ENCODE measurements at places on chromosomes 6 and 20.
A peak's percentile ranks its signal among the peaks of the same experiment; 100 is the strongest.

- DNase-seq: no peak
These were observed 35.9 kb downstream of the FOXC1 start for GRCh38 chr6:1645466-1646185.

GRCh38 chr6:39282774-39283173, 31.4 kb downstream of the KCNK17 start:
- no peak for DNase-seq

GRCh38 chr6:88165844-88166492, at the start of gene CNR1:
Gene CNR1 (minus strand): TSS chr6:88166347. CDS start chr6:88145274, 21,073 bp downstream.
- DNase-seq: no peak

- no peak for DNase-seq
These were observed 75.6 kb downstream of the CNBD2 start for GRCh38 chr20:36043892-36044515.

GRCh38 chr20:12455148-12455547, 537.5 kb downstream of the BTBD3 start:
- no peak for DNase-seq

DNA sequence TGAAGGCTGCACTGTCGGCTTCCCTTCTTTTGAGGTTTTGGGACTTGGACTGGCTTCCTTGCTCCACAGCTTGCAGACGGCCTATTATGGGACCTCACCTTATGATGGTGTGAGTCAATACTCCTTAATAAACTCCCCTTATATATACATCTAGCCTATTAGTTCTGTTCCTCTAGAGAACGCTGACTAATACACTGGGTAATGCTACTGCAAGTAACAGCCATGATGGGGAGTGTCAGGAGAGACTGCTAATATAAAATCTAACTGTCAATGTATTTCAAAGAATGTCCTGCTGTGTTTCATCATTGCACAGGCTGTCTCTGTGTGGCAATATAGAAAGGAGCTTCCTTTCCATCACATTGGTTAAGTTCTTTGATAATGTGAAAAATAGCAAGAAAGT, 57.7 kb upstream of the UST start:
- no peak for DNase-seq

DNA sequence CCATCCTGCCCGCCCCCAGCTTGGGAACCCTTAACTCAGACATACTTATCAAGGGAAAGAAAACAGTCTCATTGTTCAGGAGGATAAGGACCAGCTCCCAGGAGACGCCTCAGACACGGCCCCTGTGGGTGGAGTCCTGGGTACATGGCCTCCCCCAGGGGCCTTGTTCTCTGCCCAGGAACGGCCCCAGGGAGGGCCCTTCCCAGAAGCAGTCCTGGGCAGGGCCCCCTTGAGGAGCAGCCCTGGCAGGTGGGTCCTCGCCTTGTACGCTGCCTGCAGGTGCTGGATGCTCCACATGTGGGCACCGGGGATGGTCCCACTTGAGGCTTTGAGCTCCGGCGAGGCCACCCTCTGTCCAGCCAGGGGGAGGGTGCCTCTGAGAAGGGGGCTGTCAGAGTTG, 4.5 kb upstream of the GATA5 start:
- no peak for DNase-seq

- no peak for DNase-seq
These were observed 15.1 kb downstream of the PTPRA start for GRCh38 chr20:2888224-2888955.

DNA sequence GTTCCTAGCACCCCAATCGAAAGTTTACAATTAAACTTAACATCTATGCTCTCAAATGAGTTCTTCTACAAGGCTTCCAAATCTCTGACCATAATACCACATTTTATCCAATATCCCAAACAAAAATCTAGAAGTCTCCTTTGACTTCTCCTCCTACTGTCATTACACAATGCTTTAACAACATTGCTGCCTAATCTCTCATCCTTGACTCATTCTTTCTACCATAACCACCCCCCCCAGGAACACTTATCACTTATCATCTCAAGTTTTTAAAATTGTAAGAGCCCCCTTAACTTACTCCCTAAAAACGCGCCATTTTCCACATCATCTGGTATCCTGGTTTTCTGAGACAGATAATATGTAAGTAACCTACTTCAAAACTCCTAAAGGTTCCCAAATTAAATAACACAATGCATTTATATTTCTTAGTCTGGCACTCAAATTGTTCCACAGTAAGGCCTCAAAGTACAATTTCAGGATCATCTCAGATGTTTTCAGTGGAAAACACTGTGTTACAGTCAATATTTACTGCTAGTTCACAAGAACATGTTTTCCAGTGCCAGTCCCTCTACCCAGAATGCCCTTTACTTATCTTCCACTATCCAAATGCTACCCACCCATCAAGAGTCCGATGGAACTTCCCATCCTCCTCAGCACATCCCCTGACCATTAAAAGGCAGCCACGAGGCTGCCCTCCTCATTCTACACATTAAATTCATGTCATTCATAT, 308.2 kb upstream of the THEMIS start:
- DNase-seq: no peak

- no peak for DNase-seq
These were observed 637.4 kb downstream of the MMUT start for GRCh38 chr6:48825501-48826151.

- no peak for DNase-seq
These were observed 522.5 kb downstream of the EPM2A start for GRCh38 chr6:145212813-145213212.

DNA sequence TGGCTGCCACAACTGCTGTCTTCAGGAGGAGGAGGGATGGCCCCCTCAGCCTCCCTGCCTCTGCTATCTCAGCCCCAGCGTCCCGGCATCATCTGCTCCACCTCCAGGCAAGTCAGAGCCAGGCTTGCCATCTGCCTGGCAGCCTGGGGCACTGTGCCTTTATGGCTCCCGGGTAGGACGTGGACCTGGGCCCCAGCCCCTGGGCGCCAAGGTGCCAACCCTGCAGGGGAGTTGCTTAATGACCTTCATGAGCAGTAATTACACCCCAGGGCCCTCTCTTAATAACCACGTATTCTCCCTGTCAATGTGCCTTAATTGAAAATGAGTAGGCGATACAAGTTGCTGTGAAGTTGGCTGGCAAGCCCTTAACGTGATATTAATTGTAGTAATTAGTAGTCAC, 122.1 kb upstream of the MLN start:
- DNase-seq: no peak

DNA sequence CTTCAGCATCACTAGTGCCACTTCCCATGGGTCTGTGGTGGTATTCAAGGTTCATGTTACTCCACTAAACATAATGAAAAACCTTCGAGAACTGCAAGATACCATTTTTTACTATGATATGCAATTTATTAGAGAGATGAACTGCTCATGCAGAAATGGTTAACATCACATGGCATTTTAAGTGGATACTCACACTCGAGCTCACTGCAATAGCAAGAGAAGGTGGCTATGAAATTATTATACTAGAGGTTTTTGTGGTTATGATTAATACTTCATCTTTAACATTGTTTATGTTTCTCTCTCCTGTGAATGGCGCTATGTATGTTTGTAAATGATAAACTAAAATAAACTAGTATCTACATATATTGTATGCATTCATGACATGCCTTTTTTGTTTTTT, 35.1 kb downstream of the SCAF8 start:
- no peak for DNase-seq

DNA sequence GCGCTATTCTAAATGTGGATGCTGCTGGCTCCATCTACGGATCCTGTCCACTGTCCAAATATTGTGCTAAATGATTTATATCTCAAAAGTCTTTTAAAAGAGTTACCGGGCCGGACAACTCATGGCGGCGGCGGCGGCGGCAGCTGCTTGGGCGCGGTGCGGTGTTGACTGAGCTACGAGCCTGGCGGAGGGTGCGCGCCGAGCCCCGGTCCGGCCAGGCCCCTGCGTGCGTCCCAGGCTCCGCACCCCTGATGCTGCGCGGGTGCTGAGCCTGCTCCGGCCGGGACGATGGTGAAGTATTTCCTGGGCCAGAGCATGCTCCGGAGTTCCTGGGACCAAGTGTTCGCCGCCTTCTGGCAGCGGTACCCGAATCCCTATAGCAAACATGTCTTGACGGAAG, 303.4 kb downstream of the CENPW start:
- DNase-seq: no peak

DNA sequence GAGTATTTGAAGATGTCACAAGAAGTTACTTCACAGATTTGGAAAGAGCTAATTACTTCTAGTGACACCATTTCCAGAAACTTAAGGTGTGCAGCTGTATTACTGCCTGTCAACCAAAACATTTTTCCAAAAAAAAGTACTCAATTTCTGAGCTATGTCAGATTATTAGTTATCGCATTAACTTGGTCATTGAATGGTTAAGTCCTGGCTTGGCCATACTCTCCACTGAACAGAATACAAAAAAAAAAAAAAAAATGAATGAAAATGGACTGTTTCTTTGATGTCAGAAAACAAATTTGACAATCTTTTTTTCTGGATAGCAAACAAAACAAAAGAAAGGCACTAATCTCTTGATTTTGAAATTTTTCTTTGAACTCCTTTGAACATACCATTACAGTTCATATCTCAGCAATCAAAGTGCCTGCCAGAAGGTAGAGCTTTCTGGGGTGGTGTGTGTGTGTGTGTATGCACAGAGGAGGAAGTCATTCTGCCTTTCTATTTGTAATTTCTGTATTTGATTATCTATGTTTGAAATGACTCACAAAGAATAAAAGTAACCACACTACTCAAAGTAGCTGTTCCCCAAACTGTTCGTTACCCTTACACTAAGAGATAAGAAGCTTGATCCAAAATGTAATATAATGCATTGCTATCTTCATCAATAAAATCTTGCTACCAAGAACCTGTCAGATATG, 210.8 kb upstream of the FUT9 start:
- no peak for DNase-seq

- no peak for DNase-seq
These were observed 41.9 kb downstream of the EYA2 start for GRCh38 chr20:46936415-46937156.

DNA sequence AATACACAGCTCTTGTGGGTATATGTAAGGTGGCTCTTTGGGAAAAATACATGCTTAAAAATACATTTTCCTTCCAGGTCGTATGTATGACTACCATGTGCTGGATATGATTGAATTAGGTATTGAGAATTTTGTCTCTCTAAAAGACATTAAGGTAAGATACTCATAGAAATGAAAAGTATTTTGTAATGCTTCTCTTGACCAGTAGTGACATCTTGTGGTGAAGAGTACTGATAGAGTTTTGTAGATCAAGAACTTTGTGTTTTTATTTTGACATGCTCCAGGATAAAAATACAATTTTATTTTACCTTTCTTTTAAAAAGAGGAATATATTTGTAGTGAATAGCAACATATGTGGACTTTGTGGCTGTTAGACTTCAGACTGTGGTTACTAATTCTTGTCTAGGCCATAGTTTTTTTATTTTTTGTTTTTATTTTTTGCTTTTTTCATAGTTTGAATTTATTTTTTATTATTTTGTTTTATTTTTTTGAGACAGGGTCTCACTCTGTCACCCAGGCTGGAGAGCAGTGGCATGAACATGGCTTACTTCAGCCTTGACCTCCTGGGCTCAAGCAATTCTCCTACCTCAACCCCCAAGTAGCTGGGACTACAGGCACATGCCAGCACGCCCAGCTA, 17.9 kb downstream of the RPF2 start:
- no peak for DNase-seq

GRCh38 chr6:15588971-15589634, 73.7 kb downstream of the DTNBP1 start:
- no peak for DNase-seq

GRCh38 chr6:78984225-78984950, 93.7 kb downstream of the PHIP start:
- no peak for DNase-seq

GRCh38 chr6:145809211-145809610, 5.4 kb downstream of the FBXO30 start:
- no peak for DNase-seq

DNA sequence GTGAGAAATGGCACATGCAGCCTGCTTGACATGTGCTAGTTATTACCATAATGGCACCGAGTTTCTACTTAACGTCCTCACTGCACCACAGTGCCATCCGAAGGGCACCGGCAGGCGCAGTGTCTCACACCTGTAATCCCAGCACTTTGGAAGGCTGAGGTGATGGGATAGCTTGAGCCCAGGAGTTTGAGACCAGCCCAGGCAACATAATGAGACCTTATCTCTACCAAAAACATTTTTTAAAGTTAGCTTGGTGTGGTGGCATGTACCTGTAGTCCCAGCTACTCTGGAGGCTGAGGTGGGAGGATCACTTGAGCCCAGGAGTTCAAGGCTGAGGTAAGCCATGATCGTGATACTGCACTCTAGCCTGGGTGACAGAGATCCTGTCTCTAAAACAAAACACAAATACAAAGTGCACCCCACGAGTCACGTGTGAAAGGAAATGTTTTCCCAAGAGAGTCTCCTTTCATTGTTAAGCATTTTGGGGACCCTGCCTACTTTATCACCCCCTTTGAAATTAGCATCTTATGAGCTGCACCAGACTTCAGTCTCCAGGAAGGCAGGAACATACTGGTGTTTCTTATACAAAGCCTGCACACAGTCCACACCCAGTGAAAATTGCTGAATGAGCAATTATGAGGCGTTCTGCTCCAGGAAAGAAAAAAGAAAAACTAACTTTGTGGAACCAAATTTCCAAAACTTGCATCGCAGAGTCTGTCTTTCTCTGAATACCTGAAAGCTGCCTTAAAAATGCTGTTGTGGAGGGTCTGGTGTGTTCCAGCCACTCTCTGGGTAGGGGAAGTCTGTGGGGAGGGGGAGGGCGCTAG, 47.1 kb upstream of the FOXQ1 start:
- DNase-seq: no peak

- no peak for DNase-seq
These were observed 77.3 kb downstream of the GRM4 start for GRCh38 chr6:34068462-34069044.

- peak; percentile 69 for DNase-seq
These were observed at the start of gene TRIM27 for GRCh38 chr6:28923318-28924102. Gene TRIM27 (minus strand): TSS chr6:28923985. CDS start chr6:28923632, 353 bp downstream.

- no peak for DNase-seq
These were observed 263.5 kb upstream of the TAB2 start for GRCh38 chr6:149053848-149054558.

GRCh38 chr6:36230371-36230770, 33.8 kb downstream of the BRPF3 start:
- DNase-seq: no peak

- no peak for DNase-seq
These were observed 191.1 kb downstream of the PLCB4 start for GRCh38 chr20:9260027-9260426.

DNA sequence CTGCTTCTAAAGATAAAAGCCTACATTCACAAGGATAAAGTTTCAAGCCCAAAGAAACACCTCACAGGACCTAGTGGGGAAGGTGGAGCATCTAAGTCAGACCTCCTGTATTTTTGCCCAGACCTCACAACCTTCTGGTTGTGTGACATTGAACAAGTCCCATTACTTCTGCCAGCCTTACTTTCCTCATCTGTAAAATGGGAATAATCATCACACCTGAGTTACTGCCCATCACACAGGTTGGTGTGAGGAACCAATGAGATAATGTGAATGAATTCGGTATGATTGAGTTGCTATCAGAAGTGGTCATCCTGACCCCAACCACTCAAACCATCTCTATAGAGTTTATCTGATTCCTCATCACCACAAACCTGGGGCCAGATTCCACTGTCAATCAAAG, 11.1 kb upstream of the SLC22A23 start:
- DNase-seq: no peak

GRCh38 chr6:131043902-131044447, 19.1 kb downstream of the EPB41L2 start:
- no peak for DNase-seq

- no peak for DNase-seq
These were observed 37.6 kb downstream of the QRSL1 start for GRCh38 chr6:106667022-106667402.
